ENCODE measurements at places on chromosomes 4 and X.

GRCh38 chr4:31461421-31461820 lies 741.3 kb downstream of the PCDH7 start:
- DNase-seq: no peak

DNA sequence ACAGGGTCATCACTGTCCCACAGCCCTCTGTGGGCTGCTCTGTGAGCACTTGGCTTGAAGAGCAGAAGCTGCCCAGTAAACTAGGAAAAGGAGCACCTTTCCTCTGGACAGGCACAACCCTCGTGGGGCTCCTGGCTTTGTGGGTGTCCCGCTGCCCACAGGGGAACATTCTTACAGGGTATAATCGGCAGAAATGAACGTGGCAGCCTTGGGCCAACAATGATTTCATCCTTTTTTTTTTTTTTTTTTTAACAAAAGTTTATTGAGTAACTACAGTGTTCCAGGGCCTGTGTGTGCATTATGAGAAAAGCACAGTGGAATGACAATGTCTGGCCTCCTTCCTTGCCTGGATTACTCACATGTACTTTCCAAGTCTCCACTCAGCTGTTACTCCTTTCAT lies 197.2 kb downstream of the PDGFC start:
- no peak for DNase-seq

- no peak for DNase-seq
Measured at GRCh38 chr4:82704156-82704555, 94.4 kb downstream of the SCD5 start.

- no peak for DNase-seq
Measured at GRCh38 chr4:77776182-77777134, 42.7 kb downstream of the CNOT6L start.

- DNase-seq: no peak
Measured at GRCh38 chr4:168846414-168846813, 163.6 kb downstream of the CBR4 start.

DNA sequence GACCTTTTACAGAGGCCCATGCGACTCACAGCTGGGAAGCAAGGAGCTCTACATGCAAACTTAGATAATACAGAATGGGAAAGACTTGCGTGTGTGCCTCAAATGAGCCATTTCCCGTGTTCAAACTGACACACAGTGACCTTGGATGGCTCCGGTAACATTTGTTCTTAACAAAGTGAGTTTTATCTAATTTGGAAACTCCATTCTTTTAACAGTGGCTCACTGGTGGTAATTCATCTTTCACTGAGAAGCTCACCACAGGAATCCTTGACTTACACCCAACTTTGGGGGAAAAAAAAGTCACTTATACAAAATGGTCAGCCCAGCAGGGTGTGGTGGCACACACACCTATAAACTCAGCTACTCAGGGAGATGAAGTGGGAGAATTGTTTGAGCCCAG lies 190.6 kb downstream of the LDB2 start:
- DNase-seq: no peak

DNA sequence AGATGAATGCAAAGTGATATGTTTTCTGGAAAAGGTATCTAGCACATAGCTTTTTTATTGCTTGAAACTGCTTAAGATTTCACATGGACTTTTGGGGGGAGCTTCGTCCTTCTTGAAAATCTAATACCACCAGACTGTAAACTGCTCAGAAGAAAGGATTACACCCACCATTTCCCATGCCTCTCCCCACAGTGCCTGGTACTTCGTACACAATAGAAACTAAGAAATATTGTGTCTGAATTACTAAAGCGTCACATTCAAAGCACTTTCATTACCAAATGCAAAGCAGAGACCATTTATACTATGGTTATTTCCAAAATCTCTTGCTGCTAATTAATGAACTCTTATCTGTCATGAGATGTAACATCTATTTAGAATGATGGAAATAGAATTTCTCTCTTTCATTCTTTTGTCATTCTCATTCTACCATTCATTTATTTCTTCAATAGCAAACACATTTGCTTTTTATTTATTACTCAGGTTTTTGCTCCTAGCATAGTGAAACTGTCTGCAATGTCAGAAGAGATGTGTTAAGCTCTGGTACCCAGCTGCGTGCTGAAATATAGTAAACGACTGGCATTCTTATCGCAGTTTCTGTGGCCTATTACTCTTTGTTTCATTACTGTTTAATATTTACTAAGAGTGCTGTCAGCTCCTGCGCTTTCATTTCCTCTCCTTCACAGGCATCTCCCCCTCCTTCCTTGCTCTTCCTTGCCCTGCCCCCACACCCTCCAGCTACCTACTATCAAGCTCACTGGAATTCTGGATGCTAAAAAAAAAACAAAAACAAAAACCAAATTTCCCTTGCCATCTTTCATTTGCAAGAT lies 51.4 kb upstream of the RAPGEF2 start:
- peak; percentile 30 for DNase-seq

- DNase-seq: no peak
Measured at GRCh38 chr4:173518425-173519102, 11.5 kb downstream of the HAND2 start.

DNA sequence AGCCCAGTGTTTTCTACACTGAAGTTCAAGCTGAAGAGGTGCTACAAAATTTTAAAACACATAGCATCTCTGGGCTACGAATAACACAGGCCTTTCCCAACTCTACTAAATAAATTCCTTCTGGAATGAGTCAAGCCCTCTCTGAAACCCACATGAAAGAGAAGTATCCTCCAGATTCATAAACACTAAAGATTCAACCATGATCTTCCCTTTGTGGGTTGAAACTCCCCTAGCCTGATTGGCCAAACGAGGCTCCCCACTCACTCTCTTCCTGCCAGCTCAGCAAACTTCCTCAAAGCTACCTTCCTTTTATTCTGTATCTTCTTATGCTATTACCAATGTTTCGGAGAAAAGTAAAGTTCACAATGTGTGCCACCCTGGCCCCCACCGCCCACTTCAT lies 95.4 kb downstream of the NKX6-1 start:
- no peak for DNase-seq

DNA sequence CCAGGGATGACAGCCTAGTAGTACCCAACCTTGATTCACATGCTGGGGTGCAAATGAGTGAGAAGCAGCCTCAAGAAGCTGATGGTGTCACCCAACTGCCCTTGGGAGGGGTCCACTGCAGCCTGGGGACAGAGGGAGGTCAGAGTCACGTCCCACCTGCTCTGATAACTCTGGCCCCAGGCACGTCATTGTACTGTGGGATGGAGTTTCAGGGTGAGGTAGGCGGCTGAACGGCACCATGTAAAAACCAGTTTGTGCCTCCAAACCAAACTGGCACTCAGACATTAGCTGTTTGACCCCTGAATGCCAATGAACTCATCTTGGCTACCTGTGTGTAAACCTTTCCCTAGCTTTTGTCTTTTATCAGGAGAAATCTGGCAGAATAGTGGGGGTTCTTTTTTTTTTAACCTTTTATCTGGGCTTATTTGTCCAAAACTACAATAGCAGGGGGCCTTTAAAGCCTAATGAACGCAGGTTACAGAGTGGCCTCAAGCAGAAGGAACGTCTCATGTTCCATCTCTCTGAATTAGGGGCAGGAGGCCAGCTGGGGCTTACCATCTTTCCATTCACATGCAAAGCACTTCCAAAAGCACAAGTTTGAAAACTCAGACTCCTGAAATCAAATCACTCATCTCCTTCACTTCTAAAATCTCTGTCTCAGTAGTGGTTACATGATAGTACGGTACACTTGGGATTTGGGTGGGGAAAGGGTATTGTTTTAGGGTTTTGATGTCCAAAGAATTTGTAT lies 89.4 kb downstream of the IRF2 start:
- no peak for DNase-seq

DNA sequence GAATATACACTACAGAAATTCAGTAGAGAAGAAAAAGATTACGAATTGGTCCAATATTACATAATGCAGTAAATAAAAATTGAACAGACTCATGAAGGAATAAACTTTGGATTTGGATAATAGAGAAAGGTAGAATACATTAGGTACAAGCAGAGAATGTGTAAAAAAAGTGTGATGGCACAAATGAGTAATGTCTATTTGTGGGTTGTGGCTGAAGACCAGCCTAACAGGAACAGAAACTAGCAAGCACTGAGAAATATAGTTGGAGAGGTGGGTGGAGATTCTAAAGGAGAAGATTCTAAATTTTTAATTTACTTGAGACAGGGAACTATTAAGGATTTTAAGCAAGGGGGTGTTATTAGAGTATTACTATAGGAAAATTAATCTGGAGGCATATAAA lies 15.2 kb upstream of the CLOCK start:
- peak; percentile 59 for DNase-seq

DNA sequence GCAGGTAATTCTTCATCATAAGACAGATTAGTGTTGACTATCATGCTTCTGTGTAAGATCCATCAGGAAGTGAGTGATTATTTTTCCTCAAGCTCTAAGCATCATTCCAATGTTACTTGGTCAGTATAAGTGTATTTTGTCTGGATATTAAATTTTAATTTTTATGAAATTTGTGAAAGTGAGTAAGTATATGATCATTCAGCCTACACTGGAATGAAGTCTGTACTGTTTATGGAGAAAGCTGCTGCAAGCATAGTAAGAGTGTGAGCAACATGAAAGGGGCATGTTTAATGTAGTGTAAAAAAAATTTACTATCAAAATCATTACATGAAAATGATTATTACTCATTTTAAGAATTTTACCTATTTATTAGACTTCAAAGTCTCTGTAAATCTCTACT lies 84.8 kb downstream of the IL15 start:
- no peak for DNase-seq

GRCh38 chrX:119693996-119694451 lies 1.1 kb upstream of the SEPTIN6 start:
- no peak for DNase-seq

DNA sequence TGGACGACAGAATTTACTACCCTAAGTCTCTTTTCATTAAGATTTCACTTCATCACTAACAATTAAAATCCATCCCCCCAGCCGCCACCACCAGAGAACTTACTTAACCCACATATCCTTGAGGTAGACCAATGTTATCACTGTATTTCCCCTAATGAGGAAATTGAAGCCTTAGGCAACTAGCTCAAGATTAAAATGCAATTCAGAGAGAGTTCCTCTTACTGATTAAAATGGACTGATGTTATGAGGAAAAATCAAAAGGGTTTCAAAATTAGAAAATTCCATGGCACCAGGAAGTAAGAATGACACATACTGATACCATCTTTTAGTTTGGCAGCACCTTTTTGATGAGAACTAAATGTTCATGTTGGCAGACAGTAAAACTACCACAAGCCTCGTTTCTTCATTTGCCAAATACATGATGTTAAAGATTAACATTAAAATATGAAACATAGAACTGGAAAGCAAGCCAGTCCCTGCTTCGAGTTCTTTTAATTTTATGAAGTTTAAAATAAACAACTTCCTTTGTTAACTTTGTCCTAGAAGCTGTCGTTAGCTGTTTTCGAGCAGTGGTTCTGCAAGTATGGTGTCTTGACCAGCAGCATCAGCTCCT lies 69.3 kb upstream of the CCDC160 start:
- no peak for DNase-seq

DNA sequence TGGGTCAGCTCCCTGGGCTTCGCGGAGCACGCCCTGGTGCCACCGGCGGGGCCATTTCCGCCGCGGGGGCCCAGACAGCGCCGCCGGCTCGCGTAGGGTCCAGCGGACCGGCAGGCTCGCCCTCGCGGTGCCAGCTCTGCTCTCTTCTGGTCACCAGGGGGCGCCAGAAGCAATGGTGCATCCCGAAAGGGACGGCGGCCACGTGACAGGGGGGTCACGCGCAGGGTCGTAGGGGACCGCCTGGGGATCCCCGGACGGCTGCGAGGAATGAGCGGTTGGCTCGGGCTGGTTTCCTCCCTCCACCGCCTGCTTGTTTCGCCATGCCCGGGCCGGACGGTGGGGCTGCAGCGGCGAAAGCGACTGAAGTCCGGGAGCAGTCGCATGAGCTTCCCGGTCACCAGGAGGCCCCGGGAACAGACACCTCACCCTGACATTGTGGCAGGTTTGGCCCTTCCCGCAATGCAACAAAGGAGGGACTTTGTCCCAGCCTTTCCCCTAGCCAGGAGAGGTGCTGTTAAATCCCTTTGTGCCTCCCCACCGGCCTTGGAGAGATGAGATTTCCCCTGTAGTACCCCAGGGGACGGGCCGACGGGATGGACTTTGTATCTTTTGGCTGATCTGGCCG lies 15.8 kb downstream of the ZCCHC12 start:
- DNase-seq: peak; percentile 62

DNA sequence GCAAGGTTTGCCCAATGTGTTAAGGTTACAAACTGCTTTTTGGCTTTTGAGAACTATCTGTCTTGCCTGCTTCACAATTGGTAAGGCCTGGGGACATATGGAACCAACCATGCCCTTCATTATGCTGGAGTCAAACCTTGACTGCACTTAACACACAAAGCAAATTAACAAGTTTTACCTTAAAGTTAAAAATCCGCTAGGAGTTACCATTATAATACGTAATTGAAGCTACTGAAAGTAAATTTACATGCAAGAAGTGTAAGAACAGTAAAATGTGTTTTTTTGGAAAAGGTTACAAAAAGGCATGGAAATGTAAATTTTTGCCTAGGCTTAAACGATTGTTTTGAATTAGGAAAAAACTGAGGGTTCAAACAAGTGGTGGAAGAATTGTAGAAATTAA lies 69.7 kb downstream of the BMP15 start:
- no peak for DNase-seq

GRCh38 chr4:139554642-139554892 lies 1.5 kb downstream of the SETD7 start:
- DNase-seq: no peak

DNA sequence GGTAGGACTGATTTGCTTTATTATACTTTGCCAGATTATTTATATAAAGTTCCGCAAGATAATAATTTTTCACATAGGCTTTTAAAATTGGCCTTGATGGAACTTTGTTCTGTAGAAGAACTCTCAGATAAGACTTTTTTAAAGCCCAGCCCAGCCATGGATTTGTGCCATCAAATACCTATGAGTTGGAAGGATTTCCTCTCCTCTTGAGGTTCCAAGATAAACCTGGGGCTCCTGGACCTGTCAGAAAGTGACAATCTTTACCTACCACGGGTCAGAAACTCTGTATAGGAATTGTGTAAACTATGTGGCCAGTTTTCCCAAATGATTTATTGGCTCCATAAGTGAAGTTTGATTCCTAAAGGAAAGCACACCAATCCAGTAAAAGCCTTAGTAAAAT lies 271.9 kb upstream of the GRID2 start:
- DNase-seq: no peak

- no peak for DNase-seq
Measured at GRCh38 chr4:183344523-183345255, 22.5 kb upstream of the CLDN24 start.

DNA sequence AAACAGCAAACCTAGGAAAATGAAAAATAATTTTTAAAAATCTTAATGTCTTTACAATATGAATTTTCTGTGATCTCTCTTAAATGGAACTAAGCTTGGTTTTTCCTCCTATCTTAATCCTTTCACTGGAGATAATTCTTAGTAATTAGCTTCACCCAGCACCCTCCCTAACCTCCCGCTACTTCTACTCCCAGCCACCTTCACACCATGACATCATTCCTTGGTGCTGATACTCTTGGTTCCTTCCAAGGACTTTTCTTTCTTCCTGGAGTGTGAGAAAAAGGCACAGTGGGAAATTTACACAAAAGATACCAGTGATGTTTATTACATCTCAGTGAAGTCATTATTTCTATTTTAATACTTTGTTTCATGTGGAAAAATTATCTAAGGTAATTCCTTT lies 163.6 kb upstream of the PLAC1 start:
- no peak for DNase-seq

GRCh38 chr4:56530269-56531148 lies 24.9 kb downstream of the ARL9 start:
- peak; percentile 92 for DNase-seq

GRCh38 chr4:152399246-152399645 lies 136.6 kb downstream of the FBXW7 start:
- DNase-seq: peak; percentile 13

- no peak for DNase-seq
Measured at GRCh38 chr4:87589531-87589930, 18.8 kb upstream of the DSPP start.

All from germinal center (tissue), 1 donor.